ENCODE measurements at places on chromosomes 4 and X.

DNA sequence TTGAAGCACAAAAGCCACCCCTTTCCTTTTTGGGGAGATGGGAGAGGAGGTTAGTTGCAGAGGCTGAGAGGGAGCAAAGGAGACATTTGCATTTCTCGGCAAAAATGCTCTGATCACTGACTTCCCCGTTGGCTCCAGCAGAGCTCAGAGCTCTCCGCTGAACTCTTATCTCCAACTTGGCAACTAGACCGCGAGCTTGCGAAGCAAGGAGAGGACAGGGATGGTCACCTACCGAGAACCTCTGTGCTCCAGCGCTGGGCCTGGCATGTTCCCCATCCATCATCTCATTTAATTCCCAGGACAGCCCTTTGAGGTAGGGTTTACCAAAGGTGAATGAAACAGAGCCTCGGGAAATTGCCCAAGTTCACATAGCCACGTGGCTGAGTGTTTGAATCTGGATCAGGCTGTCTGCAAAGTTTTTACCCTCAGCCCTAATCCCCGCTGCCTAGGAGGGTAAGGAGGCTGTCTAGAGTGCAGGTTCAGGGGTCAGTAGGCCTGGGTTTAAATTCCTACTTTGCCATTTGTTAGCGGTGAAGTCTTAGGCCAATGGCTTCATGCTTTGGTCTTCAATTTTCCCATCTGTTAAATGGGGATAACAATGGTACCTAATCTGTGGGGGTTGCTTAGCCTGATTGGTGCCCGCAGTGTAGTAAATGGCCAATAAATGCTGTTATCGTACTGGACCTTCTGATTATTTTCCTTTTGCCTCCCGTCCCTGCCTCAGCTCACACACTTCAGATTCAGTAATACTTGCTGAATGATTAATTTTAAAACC, 3.8 kb upstream of the CITED1 start:
- no peak for DNase-seq

- DNase-seq = peak; percentile 62
These were observed 9.2 kb downstream of the RFC1 start for GRCh38 chr4:39357002-39357401.

GRCh38 chr4:183814461-183814860, 90.6 kb upstream of the STOX2 start:
- DNase-seq = no peak

- no peak for DNase-seq
These were observed 103.4 kb downstream of the PDE5A start for GRCh38 chr4:119525005-119525749.

GRCh38 chr4:1504595-1505500, 98.6 kb upstream of the NKX1-1 start:
- DNase-seq = no peak

DNA sequence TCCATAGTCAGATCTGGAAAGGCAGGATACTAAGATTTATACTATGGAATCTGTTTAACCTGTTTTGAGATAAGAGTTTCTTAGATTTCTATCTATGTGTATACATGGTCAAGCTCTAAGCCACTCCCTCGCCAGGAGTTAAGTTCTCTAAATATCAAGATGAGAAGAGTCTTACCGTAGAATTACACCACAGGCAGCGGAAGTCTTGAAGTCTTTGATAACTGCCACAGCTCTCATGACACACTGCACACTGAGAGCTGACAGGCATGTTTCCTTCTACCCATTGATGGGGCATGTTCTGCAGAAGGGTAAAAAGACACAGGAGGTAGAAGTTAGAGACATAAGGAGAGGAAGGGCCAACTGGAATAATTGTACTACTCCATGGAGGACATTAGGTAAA, 67.7 kb downstream of the DGKK start:
- no peak for DNase-seq

DNA sequence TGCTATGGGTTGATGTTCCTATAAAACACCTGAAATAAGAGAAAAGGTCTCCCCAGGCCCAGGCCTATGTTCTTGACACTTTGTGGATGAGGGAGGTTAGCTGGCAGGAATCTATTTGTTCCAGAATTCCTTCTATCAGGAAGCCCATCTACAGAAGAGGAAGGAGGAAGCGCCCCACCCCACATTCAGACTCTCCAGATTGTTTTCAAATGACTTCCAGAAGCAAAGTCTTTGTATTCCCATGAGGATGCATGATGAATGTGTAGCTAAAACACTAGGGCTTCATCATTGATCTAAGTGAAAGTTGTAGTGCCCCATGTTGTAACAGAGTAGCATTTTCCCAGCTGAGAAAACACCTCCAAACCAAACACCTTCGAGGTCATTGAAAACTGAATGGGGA, 16.4 kb downstream of the OTC start:
- DNase-seq = no peak

- DNase-seq = no peak
These were observed 34.7 kb downstream of the CCKAR start for GRCh38 chr4:26455571-26455970.

DNA sequence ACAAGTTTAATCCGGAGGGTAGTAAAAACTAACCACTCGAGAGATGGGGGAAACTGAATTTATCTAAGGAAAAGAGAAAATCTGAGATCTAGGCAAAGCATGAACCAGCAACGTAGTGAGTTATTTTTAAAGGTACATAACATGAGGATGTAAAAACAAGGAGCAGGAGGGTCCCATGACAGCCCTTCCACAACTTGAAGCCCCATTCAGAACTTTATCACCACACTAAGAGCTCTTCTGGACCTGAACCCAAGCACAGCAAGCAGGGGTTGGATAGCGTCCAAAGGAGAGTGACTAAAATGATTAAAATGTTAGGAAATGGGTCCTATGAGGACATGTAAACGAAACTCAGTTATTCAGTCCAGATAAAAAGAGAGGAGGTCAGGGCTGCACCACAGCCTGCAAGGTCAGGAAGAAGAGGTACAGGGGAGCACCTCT, 16.2 kb downstream of the SH3RF1 start:
- DNase-seq = no peak

GRCh38 chr4:157564771-157565170, 344.2 kb downstream of the GRIA2 start:
- DNase-seq = no peak

- peak; percentile 13 for DNase-seq
These were observed 42.4 kb downstream of the DCUN1D4 start for GRCh38 chr4:51885363-51885762.

GRCh38 chrX:77299549-77299948, 147.6 kb upstream of the FGF16 start:
- no peak for DNase-seq

DNA sequence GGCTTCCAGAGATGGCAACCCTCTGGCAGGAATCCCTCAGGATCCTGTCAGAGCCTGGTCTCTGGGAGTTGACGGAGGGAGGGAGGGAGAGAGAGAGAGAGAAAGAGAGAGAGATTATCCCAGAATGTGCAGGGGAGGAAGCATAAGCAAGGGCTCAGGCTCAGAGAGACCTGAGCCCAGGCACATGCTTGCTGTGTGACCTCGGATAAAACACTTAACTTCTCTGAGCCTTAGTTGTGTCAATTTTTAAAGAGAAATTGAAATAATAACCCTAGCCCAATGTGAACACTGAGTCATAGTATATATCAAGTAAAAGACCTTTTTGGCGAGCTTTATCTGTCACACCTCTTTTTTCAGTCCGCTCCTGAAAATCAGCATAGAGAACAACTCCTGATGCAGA, 473 bp upstream of the USP51 start:
- no peak for DNase-seq

- no peak for DNase-seq
These were observed 1651.4 kb upstream of the IGFBP7 start for GRCh38 chr4:58761563-58761962.

- DNase-seq = no peak
These were observed 843.4 kb downstream of the FSTL5 start for GRCh38 chr4:161320377-161320776.

GRCh38 chrX:129480889-129481288, 42.4 kb downstream of the SMARCA1 start:
- no peak for DNase-seq

GRCh38 chr4:184647266-184648053, 1.8 kb downstream of the CASP3 start:
- peak; percentile 13 for DNase-seq

DNA sequence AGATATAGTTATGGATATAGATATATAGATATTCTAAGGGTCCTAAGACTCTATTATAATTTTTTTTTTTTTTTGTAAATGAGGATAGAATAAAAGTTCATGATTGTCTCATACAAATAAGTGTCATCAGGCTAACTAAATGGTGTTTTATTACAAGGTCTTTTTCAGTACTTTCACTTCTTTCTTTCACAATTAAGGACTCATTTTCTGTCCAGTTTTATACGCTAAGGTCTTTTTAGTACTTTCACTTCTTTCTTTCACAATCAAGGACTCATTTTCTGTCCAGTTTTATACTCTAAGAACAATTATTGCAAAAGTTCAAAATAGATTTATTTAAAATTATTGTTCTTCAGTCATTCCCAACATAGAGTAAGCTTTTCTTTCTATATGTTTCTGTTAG, 32.7 kb downstream of the RUFY3 start:
- DNase-seq = peak; percentile 65

GRCh38 chrX:15358533-15358932, 23.2 kb upstream of the PIGA start:
- no peak for DNase-seq

DNA sequence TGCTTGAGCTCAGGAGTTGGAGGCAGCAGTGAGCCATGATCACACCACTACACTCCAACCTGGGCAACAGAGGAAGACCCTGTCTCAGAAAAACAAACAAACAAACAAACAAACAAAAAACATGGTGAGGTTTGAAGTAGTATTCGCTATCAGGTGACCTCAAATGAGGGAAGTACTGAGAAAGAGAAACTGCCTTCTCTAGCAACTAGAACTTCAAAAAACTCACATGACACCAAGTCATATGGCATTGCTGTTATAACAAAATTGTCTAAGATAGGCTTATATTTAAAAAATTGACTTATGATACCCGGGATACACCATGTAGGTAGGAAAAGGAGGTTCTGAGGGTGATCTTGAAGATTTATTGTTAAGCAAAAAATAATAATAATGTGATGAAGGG, 10.3 kb downstream of the MPP1 start:
- DNase-seq = no peak

DNA sequence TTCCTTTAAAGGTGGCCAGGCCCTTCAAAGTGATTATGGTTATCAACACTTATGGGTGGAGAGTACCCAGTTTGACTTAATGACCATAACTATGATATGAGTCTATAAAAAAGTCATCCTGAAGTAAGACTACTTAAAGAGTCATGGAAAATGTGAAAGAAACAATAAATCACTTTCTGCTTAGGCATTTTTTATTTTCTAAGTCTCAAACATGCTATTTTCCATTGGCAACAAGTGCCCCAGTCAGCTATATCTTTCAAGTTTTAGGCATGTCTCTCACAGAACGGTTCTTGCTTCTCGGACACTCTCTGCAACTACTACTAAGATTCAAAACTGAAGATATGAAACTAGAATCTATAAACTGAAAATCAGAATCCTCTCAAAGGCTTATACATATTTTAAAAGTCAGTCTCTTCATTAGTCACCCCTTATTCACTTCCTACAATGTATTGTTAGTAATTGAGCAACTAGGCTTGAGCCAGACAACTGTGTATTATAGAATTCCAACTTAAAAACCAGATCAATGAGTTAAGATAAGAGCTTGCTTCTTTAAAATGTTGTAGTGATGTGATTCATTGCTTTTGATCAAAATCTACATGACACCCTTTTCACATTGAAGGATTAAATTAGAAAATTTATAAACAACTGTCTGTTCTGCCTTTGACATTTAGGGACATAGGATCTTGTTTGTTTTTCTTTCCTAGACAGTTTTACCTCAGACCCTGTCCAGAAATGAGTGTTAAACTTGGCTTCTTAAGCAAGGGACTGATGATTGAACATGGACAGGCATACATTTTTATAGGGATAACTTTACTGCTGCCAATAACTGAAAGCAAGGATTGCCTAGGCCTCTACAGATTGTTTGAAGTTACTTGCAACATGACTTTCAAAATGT, 2.9 kb downstream of the ANTXR2 start:
- no peak for DNase-seq

GRCh38 chrX:39690541-39691415, 407.0 kb downstream of the BCOR start:
- DNase-seq = no peak

DNA sequence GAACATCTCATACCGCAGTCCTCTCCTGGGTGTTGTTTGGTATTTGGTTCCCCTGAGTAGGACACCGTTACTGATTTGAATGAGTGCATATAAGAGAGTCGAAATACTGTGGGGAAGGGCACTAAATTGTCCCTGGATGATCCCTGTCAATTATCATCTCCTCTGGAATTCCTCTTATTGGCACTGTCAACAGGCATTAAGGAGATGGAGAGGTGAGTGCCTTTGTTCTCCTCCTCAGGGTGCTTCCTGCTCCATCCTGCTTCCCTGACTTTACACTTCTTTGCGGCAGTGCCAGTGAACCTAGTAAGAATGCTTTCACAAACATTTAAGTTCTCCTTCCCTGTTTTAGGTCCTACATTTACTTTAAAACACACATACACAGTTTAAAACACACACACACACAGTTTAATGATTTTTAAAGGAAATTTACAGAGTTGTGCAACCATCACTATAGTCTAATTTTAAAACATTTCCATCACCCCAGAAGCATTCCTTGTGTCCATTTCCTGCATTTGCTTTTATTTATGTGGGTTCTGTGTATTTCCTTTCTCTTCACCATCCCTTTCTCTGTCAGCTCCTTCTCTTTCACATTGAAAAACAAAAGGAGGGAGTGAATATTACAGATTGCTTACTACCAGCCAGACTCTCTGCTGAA, 20.9 kb upstream of the ZRSR2 start:
- no peak for DNase-seq

DNA sequence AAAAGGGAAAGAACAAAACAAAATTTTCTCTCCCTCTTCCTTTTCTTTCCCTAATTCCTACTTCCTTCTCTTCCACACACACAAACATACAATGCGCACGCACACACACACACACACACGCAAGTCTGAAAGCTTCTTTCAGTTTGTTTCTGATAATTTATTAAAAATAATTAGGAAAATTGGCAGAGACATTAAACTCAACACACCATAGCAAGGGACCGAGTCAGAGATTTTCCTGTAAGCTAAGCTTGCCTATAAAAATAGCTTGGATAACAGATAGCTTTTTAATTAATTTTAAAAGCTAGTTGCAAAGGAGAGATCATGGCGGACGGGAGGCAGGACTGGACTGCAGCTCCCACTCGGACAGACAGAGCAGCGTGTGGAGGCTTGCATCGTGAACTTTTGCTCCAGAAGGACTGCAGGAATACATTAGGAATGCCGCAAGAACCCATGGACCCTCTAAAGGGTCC, 92.6 kb upstream of the MAPK10 start:
- no peak for DNase-seq

GRCh38 chrX:68696267-68696990, 49.0 kb downstream of the STARD8 start:
- DNase-seq = no peak

- DNase-seq = no peak
These were observed 43.0 kb downstream of the UGT2B28 start for GRCh38 chr4:69323284-69323683.
